NT2/D1 (cell line): ENCODE measurements at places on chromosomes 12 and 14.
A peak's percentile ranks its signal among the peaks of the same experiment; 100 is the strongest.

DNA sequence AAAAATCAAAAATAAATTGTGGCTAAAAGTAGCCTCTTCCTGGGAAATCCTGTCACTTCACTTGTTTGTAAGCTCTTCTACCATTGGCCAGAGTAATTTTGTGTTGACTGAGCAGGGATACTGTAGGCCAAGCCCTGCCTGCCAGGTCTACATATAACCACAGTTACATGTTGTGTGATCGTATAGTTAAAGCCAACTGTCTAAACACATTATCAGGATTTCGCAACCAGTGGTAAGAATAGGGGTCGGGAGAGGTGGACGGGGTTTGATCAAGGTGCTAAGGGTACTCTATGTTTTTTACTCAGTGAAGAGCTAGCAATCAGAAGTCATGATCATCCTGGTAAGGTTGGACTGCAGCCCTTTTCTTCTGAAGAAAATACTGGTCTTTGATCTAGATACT, 13.4 kb downstream of the ANKRD13A start:
- no peak for DNase-seq

- DNase-seq = no peak
Measured at GRCh38 chr12:105175397-105175990, 60.5 kb downstream of the APPL2 start.

GRCh38 chr14:50941151-50941550, 3.1 kb downstream of the PYGL start:
- DNase-seq = no peak

- DNase-seq = no peak
Measured at GRCh38 chr14:63220526-63220925, 16.3 kb downstream of the RHOJ start.

- no peak for DNase-seq
Measured at GRCh38 chr12:71465796-71466195, 26.2 kb downstream of the LGR5 start.

GRCh38 chr12:101021911-101022388, 188.1 kb downstream of the SLC5A8 start:
- DNase-seq = no peak

GRCh38 chr14:100654025-100654813, 67.0 kb upstream of the BEGAIN start:
- DNase-seq = no peak

- no peak for DNase-seq
Measured at GRCh38 chr12:57066245-57066644, 12.3 kb downstream of the NEMP1 start.

DNA sequence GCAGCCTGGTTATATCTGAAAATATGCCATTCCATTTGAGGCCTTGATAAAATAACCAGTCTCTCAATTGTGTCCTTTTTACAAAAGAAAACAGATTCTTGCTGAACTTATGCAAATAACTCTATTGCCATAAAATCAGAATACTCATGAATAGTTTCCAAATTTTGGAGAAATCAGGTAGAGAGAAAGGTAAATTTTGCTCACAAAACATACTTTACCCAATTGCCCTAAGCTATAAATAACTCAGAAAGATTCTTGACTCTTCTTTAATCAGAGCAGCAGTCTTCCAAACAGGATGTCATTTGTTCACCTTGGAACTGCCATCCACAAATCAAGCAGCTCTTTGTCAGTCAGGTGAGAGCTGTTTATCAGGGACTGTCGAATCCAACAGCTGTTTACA, 12.6 kb downstream of the ZNF26 start:
- DNase-seq = no peak

DNA sequence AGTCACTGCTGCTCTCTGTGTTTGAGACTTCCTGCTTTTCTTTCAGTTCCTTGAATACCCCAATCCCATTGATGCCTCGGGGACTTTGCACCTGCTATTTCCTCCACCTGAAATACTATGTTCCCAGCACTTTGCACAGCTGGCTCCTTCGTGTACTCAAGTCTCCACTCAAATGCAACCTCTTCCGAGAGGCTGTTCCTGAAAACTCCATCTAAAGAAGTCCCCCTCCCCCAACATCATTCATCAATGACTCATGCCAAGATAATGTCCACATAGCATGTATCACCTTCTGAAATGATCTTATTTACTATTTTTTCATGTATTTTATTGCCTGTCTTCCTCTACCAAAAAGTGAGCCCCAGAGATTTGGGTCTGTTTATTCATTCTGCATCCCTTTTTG, 48.6 kb downstream of the HSPB8 start:
- DNase-seq = no peak

- peak; percentile 15 for DNase-seq
Measured at GRCh38 chr12:24109381-24110039, 160.0 kb upstream of the SOX5 start.

- DNase-seq = no peak
Measured at GRCh38 chr12:100273782-100274181, 6.8 kb downstream of the SCYL2 start.

DNA sequence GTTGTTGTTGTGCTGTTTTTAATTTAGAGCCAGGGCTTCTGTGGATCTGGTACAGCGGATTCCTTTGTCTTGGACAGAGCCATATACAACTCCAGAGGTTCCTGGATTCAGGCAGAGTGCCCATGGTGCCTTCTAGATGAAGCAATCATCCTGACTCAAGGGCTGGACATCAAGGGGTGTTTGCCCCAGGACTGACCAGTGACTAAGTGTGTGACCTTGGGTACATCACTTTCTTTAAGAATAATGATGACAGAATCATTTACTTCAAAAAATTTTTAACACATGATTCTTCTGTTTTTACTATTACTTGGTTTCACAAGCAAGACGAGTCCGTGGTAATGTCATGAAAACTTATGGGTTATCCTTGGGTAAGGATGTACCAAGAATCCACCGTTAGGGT, 397.3 kb downstream of the ZFP36L1 start:
- no peak for DNase-seq

DNA sequence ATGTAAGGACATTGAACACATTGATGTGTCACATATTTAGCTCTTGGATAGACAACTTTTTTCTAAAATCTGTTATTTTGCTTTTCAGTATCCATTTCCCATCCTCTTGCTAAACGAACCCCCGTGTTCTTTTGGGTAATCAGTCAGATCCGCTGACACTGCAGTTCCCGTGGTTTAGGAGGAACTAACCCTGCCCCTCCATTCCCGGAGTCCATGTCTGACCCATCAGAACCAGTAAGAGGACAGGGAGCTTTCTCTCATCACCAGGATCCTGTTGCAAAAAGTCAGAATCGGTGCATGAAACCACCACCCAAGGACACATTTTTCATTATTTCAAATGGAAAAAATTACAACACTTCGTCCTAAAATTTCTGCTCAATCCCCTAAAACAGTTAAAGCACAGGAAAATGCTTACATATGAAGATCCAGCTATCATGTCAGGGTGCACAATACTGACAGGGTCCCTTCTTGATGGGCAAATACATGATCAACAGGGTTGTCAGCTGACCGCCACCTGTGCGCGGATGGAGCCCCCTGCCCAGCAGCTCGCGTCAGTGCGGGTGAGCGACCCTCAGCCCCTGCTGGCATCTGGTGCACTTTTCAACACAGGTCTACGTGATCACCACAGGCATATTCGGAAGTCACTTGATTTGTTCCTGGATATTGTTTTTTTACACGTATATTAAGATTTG, 276.8 kb downstream of the ADGRD1 start:
- no peak for DNase-seq

- no peak for DNase-seq
Measured at GRCh38 chr12:124566997-124567672, at the start of gene NCOR2. Gene NCOR2 (minus strand): TSS chr12:124567612. CDS start chr12:124495251, 72,361 bp downstream.

DNA sequence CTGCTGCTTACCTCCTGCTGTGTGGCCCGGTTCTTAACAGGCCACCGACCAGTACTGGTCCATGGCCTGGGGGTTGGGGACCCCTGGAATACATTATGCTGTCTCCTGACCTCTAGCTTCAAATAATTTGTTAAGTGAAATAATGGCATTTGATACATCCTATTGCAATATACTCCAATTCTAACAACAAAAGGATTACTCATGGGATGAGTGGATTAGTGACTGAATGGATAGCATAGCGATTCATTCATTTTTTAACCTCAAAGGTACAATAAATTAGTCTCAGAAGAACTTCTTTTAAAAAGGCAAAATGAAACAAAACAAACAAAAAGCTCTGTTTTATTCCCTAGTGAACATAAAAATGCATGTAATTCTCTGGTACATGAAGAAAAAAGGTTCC, 147.9 kb upstream of the PKP2 start:
- DNase-seq = no peak

DNA sequence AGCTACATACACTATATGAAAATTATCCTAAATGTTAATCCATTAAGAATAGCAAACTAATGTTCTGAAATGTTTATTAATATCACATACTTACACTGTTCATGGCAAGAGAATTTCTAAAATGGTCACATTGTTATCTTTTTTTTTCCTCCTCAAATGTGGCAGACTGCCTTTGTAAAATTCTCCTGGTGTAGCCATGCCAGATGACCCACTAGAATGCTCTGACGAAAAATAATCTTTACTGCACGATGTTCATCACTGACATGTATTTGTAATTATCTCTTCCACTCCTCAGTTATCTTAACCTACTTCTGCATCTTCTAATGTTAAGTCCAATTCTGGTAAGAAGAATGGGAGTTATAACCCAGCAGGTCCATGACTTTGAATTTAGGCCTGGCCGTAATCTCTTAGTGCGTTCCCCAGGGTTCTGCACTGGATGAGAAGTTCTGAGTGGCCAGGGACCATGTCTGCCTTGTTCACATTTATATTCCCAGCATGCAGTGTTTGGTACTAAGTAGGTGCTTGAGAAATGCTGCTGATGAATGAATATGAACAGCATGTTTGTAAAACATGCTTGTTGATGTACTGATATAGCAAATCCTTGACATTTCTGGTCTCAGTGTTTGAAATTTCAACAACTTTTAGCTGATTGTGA, 46.7 kb downstream of the NOPCHAP1 start:
- no peak for DNase-seq

DNA sequence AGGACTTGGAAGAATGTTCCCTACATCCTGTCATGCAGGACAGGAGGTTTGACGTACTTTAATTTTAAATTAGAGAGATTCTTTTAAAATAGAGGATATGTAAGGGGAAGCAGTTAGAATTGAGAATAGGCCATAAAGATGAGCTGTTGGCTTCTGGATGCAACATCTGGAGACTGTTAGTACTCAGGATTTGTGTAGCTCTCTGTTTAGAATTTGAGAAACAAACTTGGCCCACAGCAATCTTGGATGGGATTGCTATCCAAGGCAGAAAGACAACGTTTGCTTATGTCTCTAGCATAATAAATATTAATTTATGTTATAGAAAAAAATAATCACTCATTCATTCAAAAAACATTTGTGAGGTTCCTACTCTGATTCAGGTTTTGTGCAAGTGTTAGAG, 398.4 kb upstream of the NOVA1 start:
- DNase-seq = no peak

GRCh38 chr14:95134304-95134933, 22.9 kb downstream of the DICER1 start:
- DNase-seq = no peak

- DNase-seq = no peak
Measured at GRCh38 chr12:118827047-118827446, 154.3 kb upstream of the SRRM4 start.

DNA sequence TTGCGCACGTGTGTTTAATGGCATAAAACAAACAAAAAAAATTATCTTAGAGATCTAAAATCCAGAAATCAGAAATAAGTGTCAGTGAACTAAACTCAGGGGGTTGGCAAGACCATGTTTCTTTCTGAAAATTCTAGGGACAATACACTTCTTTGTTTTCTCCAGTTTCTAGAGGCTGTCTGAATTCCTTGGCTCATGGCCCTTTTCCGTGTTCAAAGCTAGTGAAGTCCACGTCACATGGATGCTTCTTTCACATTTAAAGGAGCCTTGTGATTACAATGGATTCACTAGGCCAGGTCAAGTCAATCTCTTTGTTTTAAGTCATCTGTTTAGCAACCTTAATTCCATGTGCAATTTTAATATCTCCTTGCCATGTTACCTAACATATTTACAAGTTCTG, 22.4 kb downstream of the SLCO1B3 start:
- no peak for DNase-seq

- DNase-seq = peak; percentile 79
Measured at GRCh38 chr12:100573292-100574186, at the start of gene GAS2L3. Gene GAS2L3 (plus strand): TSS chr12:100573684. CDS start chr12:100594905, 21,221 bp downstream.

DNA sequence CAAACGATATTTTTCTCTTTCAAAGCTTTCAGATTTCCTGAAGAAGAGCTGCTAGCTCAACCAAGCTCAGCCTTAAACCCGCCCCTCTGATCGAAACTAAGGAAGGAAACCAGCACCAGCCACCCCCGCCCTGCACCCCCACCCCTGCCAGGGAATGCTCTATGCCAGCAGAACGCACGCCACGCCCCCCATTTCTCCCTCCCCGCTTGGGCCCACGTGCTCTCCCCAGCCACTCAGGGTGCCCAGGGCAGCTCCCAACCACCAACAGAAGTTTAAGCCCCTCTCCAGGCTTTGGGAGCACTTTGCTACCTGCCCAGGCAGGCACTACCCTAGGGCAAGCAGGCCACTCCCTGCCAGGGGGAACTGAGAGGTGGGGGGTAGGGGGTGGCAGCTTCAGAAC, 18.8 kb upstream of the KRT78 start:
- no peak for DNase-seq

DNA sequence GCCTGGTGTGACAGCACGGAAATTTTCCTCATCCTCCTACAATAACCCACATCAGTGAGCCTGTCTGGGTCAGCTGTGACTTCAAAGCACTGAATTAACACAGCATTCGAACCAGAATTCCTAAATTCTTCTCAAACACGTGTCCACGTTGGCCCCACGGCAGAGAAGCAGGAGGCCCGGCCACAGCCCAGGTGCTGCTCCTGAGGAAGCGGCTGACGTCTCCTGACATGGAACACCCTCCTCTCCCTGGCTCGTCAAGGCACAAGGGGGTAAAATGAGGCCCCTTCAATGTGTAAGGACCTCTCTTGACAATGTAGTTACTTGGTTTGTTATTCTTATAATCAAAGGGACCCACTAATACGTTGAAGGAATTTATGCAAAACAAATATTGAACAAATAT, 156.3 kb upstream of the GSC start:
- no peak for DNase-seq

DNA sequence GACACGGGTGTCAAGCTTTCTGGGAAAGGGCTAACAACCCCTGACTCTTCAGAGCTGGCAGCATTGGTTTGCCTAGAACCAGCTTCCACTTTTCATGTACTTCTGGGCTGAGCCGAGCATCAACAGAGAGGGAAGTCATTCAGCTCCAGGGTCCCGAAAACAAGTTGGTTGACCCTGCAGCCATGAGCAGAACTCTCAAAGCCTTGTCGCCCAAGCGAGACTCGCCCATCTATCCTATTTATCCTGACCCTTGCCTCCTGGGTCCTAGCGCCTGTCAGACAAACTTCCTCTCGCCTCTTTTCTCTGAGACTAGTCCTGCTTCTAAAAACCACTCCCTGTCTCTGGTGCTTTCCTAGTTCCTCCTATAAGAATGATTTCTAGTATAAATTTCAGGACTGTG, 47.9 kb downstream of the ASCL4 start:
- no peak for DNase-seq

DNA sequence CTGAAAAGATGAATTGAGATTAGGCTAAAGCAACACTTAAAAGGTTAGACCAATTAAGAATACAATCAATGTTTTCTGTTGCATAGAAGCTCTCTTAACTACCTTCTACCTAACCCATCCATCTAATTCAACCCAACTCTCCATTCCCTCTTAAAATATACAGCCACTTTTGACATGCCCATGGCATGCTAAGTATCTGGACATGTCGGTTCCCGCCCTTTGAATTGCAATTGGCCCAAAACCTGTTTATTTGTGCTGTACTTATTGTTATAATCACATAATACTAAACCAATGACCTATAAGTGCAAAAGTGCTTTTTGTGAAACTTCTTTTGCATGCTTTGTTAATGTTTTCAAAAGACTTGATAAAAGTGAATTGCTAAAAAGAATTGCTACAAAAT, 37.6 kb upstream of the APPL2 start:
- no peak for DNase-seq
